ENCODE measurements at places on chromosomes 1 and 21.

- DNase-seq = no peak
Measured at GRCh38 chr21:33019885-33020557, 5.7 kb upstream of the OLIG2 start.

DNA sequence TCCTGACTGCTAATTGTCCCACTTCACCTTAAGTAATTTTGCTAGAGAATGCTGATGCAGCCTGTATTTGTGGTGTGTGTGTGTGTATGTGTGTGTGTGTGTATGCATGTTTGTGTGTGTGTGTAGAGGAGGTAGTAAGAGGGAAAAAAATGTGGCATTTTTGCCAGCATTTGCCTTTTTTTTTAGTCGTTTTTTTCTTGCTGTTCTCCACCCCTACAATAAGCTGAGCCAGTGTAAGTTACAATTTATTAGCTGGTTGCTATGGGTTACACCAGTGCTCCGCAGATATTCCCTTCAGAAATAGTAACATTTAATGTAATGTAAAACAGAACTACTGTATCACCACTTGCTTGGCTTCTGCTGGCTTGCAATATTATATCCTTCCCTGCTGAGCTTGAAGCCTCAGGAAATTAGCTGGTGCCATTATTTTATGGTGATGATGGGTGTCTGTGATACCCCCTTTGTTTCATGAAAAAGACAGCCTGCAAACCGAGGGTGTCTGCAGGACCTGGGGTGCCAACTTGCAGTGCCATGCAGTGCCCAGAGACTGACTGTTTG is 23.4 kb upstream of the IGSF3 start:
- no peak for DNase-seq

GRCh38 chr1:185014941-185015340 is 30.4 kb upstream of the RNF2 start:
- no peak for DNase-seq

DNA sequence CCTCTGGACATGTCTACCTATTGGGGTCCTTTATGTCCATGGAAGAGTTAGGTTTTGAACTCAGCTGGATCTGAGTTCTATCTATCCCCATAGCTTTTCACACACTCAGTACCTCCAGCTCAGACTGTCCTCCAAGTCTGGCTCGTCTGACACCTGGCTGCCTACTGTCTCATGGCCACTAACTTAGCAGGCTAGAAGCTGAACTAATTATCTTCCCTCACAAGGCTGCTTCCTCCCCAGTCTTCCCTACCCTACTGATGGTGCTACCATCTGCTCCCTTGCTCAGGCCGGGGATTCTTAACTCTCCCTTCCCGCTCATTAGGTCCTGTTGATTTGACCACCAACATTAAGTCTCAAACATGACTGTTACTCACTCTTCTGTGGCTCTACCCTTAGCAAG is 13.4 kb downstream of the VANGL2 start:
- no peak for DNase-seq

DNA sequence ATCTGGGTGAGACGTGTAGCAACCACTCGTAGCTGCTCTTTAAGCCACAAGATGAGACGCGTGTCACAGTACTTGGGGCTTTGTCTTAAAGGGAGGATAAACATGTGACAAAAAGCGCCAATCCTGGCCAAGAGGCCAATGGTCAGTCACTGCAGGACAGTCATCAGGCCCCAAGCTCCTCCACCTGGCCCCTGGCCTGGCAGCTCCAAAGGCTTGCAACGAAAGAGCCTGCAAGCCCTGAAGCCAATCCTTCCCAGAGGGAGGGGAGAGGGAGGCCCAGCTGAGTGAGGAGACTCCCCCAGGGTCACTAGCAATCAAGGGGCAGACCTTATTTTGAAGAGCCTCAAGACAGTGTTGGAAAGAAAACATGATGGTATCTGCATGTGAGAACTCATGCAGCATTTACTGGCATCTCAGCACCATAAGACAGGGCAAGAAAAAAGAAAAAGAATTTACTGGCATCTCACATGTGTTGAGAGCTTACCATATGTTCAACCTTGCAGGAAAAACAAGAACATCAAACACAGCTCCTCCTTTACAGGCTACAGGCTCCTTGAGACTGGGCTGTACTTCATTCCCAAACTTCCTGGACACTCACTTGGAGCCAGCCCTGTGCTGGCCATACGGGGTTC is 11.4 kb downstream of the GLIS1 start:
- no peak for DNase-seq
